ENCODE measurements at places on chromosomes 7 and 10.

- no peak for DNase-seq
Measured at GRCh38 chr7:7416031-7416858, 119.4 kb downstream of the COL28A1 start.

DNA sequence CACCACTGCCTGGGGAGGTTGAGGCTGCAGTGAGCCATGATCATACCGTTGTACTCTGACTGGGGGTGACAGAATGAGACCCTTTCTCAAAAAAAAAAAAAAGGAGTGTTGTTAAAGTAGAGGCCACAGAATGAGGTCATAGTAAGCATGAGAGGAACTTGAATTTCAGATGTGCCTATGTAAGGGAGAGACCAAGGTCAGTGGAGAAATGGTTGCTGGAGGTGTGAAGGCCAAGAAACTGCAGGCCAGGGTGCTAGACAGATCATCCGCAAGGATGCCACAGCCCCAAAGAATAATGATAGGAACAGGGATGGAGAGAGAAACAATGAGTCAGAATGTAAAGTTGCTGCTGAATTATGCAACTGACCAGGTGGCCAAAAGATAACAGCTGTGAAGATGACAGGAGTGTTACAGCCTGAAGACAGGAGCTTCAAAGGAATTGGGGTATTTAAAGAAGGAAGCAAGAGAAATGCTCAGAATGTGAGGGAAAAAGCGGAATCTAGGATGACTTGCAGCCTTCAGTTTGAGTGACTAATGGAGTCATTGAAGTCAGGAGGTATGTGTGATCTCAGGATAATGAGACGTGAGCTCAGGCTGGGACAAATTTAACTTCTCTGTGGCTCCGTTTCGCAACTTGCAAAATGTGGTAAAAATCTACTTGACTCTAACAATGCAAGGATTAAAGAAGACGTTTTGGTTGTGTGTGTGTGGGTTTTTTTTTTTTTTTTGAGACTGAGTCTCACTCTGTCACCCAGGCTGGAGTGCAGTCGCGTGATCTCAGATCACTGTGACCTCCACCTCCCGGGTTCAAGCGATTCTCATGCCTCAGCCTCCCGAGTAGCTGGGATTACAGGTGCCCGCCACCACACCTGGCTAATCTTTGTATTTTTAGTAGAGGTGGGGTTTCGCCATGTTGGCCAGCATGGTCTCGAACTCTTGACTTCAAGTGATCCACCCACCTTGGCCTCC lies 22.2 kb downstream of the TYW1B start:
- DNase-seq, result no peak

GRCh38 chr7:25894002-25894901 lies 257.7 kb upstream of the NFE2L3 start:
- DNase-seq, result no peak

DNA sequence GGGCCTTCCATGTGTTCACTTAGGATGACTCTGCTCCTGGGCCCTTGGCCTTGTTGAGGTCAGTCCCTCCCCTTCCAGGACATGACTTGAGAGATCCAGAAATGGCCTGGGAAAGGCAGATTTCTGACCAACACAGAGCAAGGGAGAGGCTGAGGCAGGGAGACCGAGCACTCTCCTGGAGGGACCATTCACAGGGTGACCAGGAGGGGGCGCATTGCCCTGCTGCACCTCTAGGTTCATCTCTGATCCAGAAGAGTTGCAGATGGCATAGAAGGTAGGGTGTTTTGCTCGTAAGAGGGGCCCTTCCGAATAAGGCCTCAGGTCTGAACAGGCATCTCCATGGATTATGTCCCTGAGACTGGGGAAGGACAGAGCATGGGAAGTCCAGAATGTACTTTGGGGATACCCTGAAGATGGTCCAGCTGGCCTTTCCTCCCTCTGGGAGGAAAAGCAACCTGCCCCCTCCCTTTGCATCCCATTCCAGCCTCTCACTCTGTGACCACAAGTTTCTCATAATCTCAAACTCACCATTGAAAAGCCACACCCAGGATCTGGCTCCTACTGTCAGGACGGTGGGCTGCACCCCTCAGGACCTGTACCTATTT lies 6.6 kb downstream of the DMBT1 start:
- DNase-seq, result no peak

DNA sequence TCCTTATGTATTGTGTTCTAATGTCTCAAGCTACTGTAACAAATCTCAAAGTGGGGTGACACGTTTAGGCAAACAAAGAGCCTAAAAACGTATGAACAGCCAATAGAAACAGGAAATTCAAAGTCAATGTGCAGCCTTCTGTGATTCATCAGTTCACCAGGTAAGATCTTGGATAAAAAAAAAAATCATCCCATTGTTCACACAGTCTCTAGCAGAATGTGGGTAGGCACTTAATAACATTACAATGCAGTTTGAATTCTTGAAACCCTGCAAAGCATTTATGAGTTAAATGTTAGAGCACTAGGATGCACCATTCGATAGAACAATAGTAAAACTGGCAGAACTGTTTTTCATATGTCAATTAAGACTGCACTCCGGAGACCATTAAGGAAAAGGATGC lies 88.2 kb upstream of the HDAC9 start:
- no peak for DNase-seq

GRCh38 chr10:48533951-48534720 lies 70.7 kb downstream of the ARHGAP22 start:
- DNase-seq, result no peak

DNA sequence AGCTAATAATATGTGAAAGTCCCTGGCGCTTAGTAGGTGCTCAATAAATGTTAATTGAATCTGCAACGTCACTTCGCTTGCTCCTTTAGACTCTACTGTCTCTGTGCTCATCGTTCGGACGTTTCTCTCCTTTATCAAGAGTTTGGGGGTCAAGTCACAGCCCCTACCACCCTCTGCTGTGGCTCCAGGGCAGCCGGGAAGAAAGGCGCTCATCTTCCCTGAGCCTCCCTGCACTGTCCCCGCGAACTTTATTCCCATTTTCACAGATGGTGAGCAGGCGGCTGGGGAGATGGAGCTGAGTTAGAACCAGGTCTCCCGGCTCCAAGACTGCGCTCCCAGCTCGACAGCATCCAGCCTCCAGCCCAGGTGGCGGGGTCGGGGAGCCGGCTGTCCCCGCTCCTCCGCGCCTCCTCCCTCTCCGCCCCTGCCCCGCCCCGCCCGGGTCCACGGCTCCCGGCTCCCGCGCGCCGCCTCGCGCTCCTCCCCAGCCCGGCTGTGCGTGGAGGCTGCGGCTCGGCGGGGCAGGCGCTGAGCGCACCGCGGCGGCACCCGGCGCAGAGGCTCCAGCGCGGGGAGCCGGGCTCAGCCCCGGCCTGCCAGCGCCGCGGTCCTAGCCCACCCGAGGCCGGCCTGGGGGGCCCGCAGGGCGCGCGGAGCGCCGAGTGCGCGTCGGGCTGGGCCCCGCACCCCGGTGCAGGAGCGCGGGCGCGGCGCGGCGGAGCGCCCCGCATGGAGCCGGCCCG lies at the start of gene CLEC2L:
TSS of gene CLEC2L (plus strand) at position 487 of the 743 bp plus-strand sequence. CDS start at position 730, 243 bp downstream.
- no peak for DNase-seq

GRCh38 chr10:67297637-67298181 lies 371.9 kb downstream of the LRRTM3 start:
- DNase-seq, result no peak

GRCh38 chr7:32535162-32535702 lies 39.9 kb downstream of the AVL9 start:
- DNase-seq, result no peak

- no peak for DNase-seq
Measured at GRCh38 chr10:130340816-130341215, 204.6 kb downstream of the GLRX3 start.

- DNase-seq, result no peak
Measured at GRCh38 chr7:69651101-69651590, 52.9 kb downstream of the AUTS2 start.

GRCh38 chr7:69399401-69399800 lies 198.9 kb upstream of the AUTS2 start:
- DNase-seq, result no peak

GRCh38 chr7:22702516-22702915 lies 24.5 kb upstream of the IL6 start:
- no peak for DNase-seq

GRCh38 chr10:121910673-121911420 lies 17.0 kb downstream of the ATE1 start:
- no peak for DNase-seq

DNA sequence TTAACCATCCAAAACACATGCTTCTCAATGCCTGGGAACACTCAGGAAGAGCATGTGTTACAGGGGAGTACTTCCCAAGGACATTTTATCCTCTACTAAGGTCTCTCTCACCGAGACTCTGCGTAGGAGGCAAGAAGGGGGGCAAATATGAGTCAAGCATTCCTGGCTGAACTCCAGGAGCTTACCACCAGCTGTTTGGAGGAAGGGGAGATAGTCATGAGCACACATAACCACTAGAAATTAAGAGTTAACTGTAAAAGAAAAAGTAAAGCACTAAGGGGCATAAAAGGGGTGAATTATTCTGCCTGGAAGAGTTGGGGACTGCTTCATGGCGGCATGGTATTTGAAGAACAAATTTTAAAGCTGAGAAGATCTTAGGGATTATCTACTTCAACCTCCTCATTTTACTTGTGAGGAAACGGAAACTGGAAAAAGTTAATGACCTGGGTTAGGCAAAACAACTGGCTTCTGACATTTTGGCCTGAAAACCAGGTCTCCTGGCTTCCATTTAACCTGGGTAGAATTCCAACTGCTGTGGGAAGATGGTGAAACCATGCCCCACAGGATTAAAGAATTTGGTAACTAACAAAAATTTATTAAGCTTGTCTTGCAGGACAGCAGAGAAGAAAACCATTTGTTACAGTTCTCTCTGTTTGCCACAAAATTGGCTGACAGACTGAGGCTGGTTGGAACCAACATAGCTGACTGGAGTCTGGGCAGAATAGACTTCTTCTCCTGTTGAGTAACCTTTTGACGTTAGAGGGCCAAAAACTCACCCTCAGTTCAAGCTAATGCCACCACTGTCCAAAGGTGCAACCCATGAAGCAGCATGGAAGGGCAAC lies 85.5 kb downstream of the SLC25A13 start:
- no peak for DNase-seq

DNA sequence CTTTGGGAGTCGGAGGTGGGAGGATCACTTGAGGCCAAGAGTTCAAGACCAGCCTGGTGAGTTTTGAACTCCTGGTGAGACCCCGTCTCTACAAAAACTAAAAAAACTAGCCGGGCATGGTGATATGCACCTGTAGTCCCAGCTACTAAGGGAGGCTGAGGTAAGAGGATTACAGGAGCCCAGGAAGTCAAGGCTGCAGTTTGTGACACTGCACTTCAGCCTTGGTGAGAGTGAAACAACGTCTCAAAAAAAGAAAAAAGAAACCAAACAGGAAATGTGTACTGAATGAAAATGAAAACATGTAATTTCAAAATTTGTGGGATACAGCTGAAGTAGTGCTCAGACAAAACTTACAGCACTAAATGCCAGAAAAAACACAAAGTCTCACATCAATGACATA lies 7.6 kb downstream of the ARHGAP12 start:
- DNase-seq, result no peak

- DNase-seq, result no peak
Measured at GRCh38 chr7:19574131-19574530, 134.7 kb downstream of the POLR1F start.

DNA sequence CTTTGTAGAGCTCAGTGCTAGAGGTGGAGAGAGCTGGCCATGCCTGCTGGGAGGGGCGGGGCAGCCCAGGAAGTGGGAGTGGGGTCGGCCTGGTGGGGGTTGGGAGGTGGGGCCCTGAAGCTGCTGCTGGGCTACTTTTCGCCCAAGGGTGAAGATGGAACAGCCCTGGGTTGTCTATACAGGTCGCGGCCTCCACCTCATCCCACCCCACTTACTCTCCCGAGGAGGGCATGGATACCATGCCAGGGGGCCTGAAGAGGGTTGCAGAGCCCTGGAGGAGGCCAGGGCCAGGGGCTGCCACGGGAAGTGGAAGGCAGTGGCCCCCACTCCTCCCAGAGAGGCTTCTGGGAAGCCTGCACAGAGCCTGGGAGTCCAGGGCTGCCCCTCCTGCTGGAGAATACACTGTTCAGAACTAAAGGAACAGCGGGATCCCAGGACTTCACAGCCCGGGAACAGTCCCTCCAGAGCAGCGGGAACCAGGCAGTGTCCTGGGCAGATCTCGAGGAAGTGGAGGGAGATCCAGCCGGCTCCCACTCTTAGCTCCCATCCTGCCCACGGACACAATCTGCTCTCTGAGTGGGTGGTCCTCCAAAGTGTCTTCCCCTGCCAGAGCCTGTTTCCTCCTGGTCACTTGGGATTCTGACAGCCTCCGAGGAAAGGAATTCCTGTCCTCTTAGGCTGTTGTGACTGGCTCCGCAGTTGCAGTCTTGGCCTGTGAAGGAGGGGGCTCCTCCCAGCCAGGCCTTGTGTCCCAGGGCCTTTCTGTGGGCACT lies 23.5 kb downstream of the MAT1A start:
- no peak for DNase-seq

DNA sequence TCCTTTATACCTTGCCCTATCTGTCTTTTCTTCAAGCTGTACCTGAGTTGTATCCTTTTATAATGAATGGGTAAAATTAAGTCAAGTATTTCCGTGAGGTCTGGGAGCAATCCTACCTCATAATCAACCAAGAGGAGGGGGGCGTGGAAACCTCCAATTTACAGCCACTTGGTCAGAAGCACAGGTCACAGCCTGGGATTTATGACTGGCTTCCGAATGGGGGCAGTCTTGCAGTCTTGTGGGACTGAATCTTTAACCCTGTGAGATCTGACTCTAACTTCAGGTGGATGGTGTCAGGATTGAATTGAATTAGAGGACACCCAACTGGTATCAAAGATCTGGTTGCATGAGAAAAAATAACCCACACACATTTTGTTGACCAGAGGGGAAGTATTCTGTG lies 23.5 kb upstream of the KCNMA1 start:
- DNase-seq, result no peak

GRCh38 chr10:125720002-125720382 lies 483 bp downstream of the EDRF1 start:
- no peak for DNase-seq

GRCh38 chr7:33926535-33926934 lies 21.2 kb downstream of the BMPER start:
- no peak for DNase-seq

GRCh38 chr7:38736138-38736537 lies 105.0 kb upstream of the AMPH start:
- DNase-seq, result no peak

DNA sequence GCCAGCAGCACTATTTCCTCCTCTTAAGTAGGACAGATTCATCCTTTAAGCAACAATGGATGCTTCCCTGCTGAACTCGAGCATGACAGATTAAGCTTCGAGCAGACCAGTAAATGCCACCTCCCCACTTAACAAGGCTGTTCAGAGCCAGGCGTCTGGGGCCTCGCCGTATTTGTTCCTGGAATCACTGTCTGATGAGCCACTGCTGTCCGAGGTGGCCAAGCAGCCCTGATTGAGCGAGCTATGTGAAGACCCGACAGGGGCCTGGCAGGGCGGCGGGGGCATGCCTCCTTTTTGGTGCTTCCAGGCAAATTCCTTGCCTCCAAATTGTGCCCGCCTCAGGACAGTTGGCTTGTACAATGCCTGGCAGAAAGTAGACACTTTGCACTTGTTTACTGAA lies 862.6 kb downstream of the NRG3 start:
- no peak for DNase-seq

GRCh38 chr10:52020702-52021101 lies 293.4 kb upstream of the DKK1 start:
- no peak for DNase-seq
